ENCODE measurements at places on chromosomes 12 and 14.

- DNase-seq, result no peak
These were observed 1.9 kb downstream of the PCNX4 start for GRCh38 chr14:60093606-60094005.

GRCh38 chr12:105445649-105446048 lies 115.2 kb downstream of the C12orf75 start:
- DNase-seq, result no peak

- DNase-seq, result no peak
These were observed 11.5 kb downstream of the SLC38A2 start for GRCh38 chr12:46360908-46361666.

DNA sequence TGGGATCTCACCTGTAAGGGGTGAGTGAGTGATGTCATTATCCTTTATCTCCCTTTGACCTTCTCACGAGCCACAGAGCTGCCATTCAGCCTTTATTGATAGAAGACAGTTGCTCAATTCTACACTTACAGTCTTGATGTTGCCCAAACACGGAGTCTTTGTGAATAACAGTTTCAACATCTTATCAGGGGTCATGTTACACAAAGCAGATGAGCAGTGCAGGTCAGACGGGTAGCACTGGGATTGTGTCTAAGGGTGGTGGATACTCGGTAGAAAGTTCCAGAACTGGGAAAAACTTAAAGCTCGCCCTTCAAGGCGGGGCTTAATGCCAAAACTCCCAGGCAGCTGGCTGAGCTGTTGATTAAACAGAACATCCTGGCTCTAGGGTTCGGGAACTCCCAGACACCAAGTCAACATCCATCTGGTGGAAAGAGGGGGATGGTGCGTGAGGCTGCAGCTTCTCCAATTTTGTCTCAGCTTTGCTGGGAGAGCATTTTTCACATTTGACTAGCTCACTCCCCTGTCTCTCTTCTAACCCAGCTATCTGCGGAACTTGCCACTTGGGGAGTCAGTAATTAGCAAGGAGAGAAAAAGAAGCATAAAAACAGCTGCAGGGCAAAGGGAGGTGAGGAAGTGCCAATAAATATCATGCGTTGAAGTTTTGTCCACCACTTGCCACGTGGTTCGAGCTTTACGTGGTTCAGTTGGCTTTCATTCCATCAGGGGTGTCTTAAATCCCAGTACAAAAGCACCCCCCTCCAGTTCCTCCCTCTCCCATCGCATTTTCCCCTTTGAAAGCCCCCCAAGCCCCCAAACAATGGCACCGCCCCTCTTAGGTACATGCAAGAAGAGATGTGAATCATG lies 31.0 kb downstream of the FOXN4 start:
- DNase-seq, result no peak
